CD4-positive, alpha-beta T cell treated with Interleukin-15 for 4 hours (primary cell): ENCODE measurements at places on chromosomes 5 and 9.

DNA sequence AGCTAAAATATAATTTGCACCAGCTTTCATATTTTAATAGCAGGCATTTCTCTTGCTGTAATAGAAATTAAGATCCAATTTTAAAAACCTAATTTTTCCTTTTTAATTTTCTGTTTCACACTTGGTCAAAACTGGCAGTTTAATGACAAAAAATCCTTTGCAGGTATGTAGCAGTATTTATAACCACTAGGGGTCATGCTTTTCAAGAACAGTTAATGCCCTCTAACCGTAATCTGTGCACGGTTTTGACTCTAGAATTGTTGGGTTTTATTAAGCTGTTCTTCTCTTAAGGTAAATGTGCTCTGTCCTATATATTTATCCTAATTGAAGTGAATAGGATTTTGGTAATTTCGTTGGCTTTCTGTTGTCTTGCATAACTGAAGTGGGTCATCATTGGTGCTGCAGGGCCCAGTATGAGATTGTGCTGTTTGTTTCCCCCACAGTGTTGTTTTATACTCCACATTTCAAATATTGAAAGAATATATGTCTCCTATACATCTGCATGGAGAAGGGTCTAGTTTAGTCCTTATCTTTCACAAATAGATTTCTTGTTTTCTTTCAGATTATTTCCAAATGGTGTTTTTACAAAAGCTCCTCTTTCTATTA, 107.4 kb downstream of the SCAMP1 start:
- DNase-seq, result peak; percentile 7

- no peak for DNase-seq
Observed at GRCh38 chr9:123407217-123407851, 51.3 kb downstream of the CRB2 start.

DNA sequence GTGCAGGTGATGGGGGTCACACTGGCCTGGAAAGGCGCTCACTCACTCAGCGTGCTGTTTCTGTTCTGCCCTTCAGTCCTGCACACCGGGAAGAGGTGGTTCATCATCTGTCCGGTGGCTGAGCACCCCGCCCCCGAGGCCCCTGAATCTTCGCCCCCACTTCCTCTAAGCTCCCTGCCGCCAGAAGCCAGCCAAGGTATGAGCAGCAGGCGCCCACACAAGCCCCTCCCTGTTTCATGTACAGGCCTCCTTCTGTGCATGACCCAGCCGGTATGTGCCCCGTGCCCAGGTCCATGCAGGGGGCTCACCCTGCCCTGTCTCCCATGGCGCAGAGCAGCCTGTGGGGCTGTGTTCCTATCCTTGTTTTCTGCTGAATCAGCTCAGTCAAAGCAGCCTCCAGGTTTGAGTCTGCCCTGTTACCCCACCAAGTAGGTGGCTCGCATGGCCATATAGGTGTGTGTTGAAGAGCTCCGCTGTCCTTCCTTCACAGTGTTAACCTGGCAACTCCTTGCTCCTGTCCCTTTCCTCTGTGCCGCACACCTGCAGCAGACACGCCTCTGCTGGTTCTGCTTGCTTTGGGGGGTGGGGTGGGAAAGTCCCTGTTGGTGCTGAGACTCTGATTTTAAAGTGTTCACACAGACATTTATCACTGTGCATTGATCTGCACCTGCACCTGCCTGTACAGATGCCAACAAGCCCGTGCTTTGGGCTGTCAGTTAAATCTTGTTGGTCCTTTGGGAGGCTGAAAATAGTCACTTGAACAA, 84.8 kb downstream of the WNK2 start:
- DNase-seq, result peak; percentile 24

DNA sequence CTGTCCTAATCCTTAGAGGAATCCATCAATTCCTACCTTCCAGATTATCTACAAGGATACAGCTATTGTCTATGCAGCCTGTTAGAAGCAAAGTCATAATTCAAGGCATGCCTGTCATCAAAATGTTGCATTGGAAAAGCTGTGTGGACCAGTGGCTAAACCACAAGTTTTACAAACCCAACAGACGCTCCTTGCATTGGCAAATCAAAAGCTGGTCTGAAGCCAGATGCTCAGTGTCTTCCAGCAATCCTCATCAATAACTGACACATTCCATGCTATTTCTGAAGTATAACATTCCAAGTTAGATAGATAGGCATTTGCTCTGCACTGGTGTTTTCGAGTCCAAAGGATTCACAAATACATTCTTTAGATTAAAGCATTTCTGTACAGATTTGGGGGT, 213.6 kb downstream of the EBF1 start:
- DNase-seq, result no peak

DNA sequence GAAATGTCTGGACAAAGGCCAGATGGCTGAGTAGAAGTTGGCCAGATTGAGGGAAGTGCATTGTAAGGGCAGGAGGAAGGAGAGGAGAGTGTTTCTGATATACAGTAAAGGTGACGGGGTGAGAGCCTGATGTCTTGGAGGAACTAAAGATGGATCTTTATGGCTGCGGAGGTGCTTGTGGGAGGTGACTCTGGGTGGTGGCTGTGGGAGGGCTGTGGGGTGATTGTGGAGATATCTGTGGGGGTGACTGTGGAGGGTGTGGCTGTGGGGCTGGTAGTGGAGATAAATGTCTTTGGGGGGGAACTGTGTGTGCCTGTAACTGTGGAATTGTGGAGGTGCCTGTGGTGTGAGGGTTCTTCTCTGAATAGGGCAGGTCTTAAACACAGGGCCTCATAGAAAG, 121.4 kb downstream of the CMYA5 start:
- no peak for DNase-seq

GRCh38 chr5:67000794-67001475, 195.7 kb downstream of the CD180 start:
- DNase-seq, result no peak

DNA sequence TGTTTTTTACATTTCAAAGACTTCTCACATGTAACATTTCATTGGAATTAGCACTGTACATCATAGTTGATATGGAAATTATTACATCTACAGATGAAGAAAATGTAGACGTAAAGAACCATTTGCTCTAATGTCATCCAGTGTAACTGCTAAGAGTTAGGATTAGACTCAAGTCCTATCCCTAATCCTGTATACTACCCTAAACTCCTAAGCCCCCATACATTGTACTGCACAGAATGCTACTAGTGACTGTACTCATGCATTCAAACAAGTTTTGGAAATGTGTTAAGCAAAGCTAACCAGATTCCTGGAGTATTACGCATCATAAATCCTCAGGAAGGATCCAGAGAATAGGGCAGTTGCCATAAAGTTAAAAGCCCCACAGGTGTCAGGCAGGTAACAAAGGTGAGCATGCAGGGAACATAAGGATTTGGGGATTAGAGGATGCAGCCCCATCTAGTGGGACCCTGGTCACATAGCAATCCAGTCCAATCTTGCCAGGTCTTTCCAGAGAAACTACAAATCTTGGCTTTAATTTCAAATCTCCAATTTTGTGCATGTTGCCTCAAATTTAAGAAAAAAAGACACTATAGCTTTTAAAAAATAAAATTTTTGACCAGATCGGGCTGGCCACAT, 32.0 kb downstream of the HAVCR1 start:
- no peak for DNase-seq

DNA sequence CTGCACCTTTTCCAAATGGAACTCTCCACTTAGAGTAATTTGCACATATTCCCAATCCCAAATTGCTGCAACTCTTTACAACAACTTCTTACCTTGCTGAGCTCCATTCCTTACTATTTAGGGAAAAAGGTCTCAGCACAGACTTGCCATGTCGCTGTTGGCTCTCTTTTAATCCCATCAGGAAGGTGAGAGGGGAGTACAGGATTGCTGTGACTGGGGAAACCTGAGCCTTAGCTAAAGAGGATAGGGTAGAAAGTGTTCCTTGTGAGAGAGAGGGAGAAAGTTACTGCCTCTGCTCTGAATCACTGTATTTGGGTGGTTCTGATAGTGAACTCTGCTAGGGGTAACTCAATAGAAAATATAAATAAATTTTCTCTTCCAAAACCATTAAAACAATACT, 43.7 kb upstream of the GABRA1 start:
- DNase-seq, result no peak

- DNase-seq, result no peak
Observed at GRCh38 chr5:127014573-127014972, 15.8 kb downstream of the MARCHF3 start.

GRCh38 chr5:143582869-143583268, 179.4 kb upstream of the NR3C1 start:
- no peak for DNase-seq

GRCh38 chr9:108411632-108412031, 444.2 kb downstream of the ACTL7B start:
- DNase-seq, result no peak

DNA sequence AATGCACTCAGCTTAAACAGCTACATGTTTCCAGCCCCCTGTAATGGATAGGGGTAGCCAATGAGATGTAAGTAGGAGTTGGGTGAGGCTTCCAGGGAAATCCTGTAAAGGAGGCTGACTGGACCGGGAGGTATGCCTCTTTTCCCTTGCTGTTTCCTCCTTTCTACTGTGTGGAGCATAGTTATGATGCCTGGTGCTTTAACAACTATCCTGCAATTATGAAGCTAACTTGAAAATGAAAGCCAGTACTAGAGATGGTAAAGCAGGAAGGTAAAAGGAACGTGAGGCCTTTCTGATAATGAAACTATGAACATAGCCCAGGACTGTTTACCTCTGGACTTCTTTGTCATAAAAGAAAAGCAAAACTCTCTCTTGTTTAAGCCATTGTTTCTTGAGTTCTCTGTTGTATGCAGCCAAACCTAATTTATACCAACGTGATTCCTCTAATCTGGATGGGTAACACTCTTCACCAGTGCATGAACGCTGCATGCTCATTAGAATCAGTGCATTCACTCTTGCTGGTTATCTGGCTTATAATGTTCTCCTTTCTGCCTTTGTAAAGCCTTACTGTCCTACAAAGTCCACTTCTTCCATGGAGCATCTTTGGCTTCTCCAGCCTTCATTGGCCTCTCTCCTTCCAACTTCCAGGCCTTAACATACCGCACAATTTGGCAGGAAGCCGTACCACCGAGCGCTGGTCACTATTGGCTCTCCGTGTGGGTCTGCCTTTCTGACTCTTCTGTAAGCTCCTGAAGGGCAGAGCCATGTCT, 8.3 kb upstream of the ARHGEF28 start:
- no peak for DNase-seq

- no peak for DNase-seq
Observed at GRCh38 chr9:83957248-83957513, 22.8 kb downstream of the HNRNPK start.

GRCh38 chr9:35416098-35416427, 73.8 kb upstream of the RUSC2 start:
- DNase-seq, result no peak

DNA sequence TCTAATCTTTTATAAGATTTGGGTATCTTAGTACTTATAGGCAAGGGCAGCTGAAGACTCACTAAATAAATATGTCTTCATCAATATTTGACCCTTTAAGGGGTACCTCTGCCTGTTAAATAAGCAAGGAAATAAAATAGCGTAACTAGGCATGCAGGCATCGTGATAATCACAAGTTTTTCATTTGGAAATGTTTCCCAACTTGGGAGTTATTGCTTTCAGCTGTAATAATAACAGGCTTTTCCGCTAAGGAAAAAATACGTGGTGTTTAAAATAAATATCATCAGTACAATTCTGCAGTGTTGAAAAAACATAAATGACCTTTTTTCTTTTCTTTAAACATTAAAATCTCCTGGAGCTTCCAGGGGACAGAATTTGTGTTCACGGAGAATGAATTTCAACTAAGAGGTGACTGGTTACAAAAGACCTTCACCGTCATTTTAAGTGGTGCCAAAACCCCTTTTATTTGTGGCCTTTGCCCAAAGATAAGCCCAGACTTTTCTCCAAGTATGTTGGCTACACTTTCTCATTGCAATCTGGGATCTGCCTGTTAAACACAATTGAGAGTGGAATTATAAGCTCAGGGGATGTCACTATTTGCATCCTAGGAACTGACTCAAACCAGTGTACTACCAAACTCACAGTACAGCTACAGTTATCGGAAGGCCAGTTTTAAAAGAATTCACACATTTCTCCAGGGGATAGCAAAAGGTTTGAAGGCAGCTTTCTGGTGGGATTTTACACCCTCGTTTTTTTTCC, 218.6 kb downstream of the FBXL7 start:
- DNase-seq, result no peak

DNA sequence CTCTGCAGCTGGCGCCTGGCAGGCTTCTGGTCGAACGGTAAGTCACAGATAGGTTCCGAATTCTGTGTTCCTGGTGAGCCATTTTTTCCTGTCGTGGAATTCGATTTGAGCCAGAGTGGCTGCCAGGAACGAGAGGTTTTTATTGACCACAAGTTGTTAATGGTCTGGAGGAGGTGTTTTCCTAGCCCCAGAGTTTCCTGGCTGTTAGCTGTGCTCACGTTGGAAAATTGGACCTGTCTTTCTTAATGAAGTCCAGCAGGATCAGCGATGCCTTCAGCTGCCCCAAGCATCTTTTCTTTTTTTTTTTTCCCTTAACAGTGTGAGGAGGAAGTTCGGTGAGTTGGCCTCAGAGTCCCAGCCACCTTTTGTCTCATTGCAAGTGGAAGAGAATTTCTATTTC, 62.9 kb downstream of the COL5A1 start:
- DNase-seq, result no peak

GRCh38 chr9:89412541-89412940, 85.4 kb downstream of the SEMA4D start:
- no peak for DNase-seq

GRCh38 chr5:57844410-57844809, 361.8 kb upstream of the ACTBL2 start:
- no peak for DNase-seq

- DNase-seq, result no peak
Observed at GRCh38 chr5:81145329-81145935, 87.7 kb upstream of the CKMT2 start.

DNA sequence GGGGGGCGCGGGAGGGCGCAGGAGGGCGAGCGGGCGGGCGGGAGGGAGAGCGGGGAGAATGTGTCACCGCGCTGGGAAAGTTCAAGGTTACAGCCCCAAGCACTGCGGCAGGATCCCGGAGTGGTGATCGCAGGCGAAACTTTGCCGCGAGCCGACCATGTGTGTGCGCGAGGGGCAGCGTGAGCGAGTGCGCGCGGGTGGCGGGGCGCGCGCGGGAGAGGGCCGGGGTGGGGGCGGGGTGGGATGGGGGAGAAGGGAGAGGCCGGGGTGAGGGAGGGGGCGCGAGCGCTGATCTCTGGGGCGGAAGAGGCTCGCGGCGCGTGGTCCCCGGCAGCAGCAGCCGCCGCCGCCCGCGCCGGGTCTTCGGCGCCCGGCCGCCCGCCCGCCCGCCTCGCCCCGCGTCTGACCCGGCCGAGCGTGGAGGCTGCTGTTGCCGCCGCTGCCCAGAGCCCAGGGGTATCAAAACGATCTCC, at the start of gene NFIB:
NFIB (minus strand) TSS at position 191 of the 473 bp plus-strand sequence. CDS start 630 bp downstream, outside the sequence.
- no peak for DNase-seq

GRCh38 chr5:52867809-52868208, 80.1 kb downstream of the ITGA1 start:
- no peak for DNase-seq

- no peak for DNase-seq
Observed at GRCh38 chr5:76305269-76305668, 97.8 kb upstream of the IQGAP2 start.
